Stimulated activated CD8-positive, alpha-beta memory T cell treated with anti-CD3 and anti-CD28 coated beads, Interleukin-4, amount 100 ng/mL, for 4 hours (primary cell): ENCODE measurements at places on chromosomes 4 and X.

- DNase-seq, result no peak
Measured at GRCh38 chr4:120902925-120903324, 19.6 kb downstream of the PRDM5 start.

DNA sequence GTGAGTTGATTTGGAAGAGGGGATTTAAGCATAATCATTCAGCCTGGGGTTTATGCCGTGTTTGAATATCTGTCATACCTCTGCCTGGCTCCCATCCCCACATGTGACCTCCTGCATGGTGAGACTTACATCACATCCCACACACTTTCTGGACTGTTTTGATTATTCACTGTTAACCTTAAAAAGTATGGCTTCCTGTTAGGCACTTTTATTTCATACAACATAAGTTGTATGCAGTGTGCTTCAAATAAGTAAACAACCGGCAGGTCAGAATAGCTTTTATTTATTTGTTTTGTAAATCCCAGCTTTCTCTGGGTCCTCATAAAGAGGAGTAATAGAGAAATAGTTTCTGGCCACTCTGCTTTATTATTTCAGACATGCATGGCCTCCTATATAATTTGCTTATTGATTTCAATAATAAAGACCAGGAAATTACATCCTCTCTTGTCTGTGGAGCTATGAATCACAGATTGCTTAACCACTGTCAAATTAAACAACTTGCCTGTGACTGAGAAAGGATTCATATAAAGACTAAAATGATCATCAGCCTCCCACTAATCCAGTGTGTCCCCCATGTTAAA is 376.8 kb upstream of the ZFP42 start:
- DNase-seq, result no peak

- DNase-seq, result no peak
Measured at GRCh38 chrX:125998432-125998831, 167.7 kb downstream of the DCAF12L2 start.

DNA sequence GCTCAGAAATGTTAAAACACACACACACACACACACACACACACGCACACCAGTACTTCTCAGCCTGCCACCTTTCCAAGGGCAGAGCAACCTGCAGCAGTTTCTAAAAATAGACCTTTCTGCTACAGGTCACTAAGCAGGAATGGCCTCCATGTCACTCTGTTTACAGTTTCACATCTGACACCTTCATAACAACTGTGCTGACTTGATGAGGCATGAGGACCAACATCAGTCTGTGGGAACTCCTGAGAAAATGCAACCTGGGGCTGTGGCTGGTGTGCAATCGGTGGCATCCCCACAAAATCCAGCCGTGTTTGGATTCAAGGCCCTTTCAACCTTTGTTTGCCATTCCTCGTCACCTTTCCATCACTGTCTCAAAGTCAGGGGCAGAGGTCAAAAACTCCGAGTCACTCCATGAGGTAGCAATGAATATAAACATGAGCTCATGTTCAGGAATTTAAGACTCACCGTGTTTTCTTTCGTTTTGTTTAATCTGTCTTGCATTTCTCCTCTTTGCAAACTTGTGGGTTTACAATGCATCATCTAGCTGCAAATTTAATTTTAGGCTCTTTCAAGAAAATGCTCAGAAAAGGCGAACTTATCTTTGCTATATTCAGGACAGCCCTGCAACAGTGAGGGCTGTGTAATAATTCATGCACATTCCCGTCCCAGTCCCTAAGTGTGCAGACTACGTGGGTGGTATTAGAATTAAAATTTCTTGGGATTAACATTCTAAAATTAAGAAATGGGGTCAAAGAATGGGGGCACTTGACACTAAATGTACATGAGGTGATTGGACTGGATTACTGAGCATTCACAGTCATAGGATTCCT is 135.3 kb downstream of the SHROOM3 start:
- DNase-seq, result no peak

DNA sequence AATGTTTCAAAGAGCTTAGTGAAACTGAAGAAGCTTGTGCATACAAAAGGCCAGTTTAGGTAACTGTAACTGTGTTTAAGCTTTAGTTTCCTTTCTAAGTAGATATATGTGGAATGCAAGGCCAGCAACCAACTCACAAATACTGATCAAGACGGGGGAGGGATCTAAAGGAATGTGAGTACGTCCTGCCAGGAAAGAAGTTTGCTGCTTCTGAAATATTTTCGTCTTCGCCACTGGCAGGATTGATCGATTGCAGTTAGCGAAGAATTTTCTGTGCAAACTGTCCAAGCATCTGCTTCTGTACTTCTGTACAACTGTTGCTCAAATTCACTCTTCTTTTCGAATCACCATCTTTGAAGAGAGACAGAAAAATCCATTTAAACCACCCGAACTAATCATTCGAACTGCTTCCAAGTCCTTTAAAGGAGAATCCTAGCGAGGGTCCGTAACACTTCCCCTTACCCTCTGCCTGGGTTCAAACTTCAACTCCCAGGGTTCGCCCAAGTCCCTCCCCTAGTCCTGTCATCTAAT is 373 bp upstream of the INTS6L start:
- DNase-seq, result no peak

DNA sequence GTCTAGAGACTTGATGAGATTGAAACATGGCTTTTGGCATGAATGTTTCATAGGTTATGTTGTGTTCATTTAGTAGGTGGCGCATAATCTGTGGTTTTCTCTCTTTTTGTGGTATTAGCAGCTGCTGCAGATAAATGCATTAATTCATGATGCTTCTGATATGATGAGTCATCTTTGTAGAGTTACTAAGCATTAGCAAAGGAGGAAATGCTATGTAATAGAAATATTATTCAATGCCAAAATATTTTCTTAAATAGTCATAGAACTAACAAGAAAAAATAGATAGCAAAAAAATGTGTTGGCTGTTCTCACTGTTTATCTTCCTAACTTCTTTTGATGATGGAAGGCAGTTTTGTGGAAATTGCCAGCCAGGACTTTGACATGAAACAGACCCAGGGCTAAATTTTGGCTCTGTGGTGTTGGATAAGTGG is 3.6 kb downstream of the ZXDB start:
- DNase-seq, result no peak

DNA sequence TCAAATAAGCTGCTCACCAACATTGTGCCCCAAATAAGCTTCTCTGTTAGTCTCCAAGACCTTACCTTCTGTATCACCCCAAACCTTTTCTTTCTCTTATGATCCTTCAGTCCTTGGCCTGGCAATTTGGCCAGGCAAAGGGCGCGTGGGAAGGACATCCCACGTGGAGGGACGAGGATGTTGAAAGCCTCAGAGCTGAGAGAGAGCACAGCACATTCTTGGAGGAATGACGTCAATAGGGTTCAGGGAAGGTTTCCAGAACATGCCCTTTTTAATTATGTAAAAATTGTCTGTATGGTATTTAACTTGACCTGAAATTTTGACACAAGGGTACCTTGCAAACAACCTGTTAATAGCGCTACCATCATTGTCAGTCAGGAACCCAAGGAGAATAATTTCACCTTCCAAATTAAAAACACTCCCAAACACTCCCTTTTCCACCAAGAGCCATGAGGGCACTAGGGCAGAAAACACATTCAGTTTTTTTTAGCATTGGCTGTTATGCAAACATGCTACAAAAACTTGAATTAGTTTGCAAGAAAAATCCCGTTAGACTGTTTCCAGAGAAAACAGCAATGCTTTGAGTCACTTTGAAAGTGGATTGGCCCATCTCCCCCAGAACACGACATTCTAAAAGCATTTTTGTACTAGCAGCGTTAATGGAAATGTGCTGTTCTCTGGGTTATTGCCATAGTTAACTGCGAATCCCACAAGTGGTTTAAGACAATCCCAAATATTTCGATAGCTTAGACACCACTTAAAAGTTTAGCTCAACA is 183.2 kb upstream of the PUDP start:
- DNase-seq, result no peak

DNA sequence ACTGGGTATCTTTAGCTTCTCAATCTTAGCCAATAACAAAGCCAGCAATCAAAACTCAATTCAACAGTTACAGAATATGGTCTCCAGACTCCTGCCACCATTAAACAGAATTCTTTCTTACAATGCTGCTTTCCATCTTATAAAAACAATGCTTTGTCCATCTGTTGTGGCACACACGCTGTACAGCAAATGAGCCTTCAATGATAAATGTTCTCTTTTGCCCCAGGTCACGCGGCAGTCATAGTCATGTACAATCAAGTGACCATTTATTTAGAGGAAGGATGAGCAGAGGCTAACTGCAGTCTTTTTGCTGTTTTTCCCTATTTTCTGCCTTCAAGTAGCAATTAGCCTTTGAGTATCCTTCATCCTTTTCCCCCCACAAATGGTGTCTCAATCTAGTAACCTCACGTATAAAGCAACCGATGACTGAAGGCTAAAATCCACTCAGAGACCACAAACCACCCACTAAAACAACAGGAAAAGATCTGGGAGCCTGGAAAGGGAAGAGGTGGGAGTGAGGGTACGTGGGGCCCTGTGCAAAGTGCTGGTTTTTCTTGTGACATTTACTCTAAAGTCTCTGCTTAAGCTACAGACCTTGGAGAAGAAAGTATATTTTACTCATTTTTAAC is 24.4 kb downstream of the TRIM2 start:
- no peak for DNase-seq

DNA sequence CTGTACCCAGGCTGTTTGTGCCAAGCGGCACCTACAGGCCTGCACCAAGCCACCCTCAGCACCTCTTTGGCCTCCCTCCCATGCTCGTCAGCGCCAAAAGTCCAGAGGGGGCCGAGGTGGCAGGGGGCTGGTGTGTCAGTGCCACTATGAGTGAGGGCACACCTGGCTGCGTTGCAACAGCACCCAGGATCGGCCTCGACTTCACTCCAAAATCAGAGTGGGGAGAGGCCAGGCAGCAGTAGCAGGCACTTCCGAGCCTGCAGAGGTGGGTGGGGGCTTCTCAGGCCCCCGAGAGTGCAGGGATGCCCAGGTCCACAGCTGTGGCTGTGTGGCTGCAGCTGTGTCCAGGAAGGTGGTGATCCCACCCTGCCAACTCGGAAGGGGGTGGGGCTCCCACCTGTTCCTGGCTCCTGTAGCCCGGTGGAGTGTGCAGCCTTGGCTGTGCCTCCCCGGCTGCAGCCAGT is 58.5 kb downstream of the PPA2 start:
- DNase-seq, result no peak

- no peak for DNase-seq
Measured at GRCh38 chr4:174316546-174316945, 32.8 kb downstream of the CEP44 start.

- no peak for DNase-seq
Measured at GRCh38 chr4:54378461-54378860, 149.4 kb downstream of the PDGFRA start.

- DNase-seq, result no peak
Measured at GRCh38 chr4:147808447-147808846, 76.6 kb downstream of the ARHGAP10 start.

DNA sequence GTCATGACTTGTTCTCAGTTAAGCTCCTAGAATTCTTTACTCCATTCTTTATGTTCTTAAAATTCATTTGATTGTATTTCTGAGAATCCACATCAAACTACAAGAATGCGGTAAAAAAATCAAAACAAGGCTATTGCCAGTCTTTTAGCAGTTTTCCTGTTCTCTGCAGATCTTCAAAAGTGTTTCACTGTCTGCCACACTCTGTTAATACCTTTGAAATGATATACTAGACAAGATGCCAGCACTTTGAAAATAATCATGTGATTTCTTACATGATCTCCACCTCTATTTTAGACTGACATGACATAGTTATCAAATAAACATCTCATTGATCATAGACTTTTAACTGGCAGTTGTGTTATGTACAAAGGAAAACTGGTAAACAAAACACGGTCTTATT is 30.1 kb upstream of the GPRIN3 start:
- DNase-seq, result no peak

DNA sequence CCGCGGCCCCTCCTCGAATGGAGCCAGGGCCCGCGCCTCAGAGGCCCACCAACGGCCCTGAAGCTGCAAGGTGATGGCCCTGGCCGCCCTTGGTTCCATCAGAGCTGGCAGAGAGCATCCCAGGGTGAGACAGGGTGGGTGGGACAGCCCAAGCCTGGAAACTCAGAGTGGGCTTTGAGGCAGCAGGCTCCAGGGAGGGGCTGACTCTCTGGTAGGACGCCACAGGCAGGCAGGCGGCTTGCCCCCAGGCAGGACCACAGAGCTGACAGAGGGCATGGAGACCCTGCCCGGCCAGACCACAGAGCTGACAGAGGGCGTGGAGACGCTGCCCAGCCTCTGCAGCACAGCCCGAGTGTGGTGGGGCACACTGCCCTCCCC is 4.8 kb downstream of the MYL5 start:
- DNase-seq, result no peak

DNA sequence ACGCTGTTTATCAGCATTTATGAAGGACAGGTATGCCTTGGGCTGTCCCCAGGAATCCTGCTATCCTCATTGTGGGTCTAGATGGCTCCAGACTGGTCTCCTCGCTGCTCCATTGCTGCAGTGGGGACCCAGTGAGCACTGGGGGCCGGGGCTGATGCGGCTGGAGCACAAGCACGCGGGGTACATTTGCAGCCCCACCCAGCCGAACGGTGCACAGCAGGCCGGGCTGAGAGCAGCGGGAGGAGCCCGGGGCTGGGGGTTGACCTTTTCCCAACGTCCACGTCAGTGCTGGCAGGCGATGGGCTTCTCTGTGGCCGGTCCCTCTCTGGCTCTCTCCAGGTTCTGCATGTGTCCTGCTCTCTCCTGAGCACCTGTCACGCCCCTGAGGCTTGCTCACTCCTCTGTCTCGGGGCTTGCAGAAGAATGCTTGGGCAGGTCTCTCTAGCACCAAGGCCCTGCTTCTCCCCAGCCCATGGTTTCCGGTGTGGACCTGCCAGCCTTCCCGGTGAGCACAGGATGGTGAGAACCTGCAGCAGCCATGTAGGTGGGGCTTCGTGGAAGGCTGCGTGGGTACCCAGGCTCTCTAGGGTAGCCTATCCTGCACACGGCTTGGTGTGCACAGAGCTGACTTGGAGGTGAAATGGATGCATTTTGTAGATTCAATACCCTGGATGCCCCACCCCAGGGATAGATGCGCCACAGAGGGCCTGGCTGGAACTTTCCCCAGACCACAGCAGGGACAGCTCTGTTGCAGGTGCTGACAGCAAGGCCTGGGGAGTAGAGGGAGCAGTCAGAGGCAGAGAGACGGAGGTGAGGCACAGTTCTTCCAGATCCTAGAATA is 89.1 kb upstream of the ADRA2C start:
- no peak for DNase-seq

GRCh38 chr4:76024065-76024464 is 768 bp upstream of the CXCL10 start:
- no peak for DNase-seq

- no peak for DNase-seq
Measured at GRCh38 chr4:101806914-101807313, 16.4 kb downstream of the BANK1 start.

DNA sequence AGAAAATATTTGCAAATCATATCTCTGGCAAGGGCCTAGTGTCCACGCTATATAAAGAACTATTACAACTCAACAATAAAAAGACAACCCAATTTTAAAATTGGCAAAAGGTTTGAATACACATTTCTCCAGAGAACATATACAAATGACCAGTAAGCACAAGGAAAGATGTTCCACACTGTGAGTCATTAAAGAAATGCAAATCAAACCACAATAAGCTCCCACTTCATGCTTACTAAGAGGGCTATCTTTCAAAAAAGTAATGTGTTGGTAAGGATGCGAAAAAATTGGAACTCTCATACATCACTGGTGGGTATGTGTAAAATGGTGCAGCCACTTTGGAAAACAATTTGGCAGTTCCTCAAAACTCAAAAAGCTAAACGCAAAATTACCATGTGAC is 884.0 kb upstream of the INTU start:
- DNase-seq, result no peak

GRCh38 chr4:185424905-185425646 is 688 bp downstream of the UFSP2 start:
- no peak for DNase-seq
